ENCODE measurements at places on chromosomes 3 and 15.

GRCh38 chr3:39021465-39022285, 30.1 kb downstream of the SCN11A start:
- no peak for DNase-seq

DNA sequence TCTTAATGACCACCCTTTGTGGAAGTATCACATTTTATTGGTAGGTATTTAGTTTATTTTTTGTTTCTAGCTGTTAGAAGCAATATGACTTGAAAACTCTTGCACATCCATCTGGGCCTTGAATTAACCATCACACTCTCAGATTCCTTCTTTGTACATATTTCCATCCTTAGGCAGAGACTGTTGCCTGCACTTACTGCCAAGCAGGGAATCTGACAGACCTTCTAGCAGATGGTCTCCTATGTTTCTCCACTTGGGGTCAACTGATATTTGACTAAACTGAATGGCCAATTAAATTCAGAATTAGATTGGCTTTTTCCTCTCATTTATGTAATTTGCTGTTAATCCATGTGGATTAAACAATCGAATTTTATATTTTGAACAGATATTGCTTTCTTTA, 324.9 kb upstream of the TGFBR2 start:
- DNase-seq, result no peak

DNA sequence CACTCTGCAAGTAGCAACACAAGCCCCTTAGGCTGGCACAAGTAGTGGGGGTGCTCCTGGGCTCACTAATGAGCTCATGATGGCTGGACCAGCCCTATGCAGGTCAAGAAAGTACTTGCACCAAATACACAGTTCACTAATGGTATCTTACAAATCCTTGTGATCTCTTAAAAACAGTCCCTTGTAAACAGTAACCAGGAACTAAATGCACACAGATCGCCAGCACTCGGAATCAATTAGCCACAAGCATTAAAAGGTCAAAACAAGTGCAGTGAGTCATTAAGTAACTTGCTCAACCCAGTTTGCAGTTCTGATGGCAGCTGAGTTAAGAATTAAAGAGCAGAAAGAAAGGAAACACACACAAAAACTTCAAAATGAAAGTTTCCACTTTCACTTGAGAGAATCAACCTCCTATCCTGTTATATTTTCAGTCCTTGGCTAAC, 43.2 kb downstream of the ARHGEF3 start:
- DNase-seq, result peak; percentile 82

DNA sequence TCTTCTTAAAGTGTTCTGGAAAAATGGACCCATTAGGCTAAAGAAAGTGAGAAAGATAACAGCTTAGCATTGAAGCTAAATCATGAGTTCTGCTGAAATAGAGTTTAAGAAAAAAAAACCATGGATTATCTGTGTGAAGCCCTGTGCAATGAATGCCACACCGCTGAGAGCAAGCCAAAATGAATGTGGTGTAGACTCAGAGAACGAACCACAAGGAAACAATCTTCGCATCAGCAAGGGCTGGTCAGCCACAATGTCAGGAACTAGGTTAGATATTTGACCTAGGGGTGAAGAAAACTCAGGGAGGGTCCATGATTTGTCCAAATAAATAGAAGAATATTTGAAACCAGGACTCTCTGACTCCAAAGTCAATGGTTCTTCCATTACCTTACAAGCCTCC, 91.4 kb upstream of the MEX3B start:
- DNase-seq, result no peak

DNA sequence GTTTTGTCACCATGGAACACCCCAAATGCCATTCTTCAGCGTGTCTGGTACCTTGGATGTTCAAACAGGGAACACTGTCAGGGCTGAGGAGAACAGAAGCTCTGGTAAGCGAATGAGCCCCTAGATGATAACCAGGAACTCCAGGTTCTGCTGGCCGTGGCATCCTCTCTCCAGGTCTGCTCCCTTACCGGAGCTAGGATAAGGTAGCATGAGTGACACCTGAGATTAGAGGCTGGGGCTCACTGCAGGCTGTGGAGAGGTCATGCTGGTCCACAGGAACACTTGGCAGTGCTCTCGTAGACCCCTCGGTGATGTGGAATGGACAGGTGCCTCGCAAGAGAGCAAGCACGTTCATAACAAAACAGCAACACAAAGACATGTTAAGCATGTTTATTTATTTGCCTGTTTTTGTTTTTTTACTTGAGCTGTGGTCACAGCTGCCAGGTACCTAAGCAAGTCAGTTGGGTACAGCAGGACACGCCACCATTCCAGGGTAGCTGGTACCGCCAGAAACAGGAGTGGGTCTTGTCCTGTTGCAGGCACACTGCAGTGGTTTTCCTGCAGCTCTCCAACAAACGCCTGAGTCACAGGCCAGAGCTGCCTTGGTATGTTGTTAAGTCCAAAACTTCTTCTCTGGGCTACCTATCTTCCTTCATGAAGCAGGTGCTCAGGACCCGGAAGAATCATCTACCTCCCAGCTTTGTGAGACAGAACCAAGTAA, 4.6 kb downstream of the RBM15B start:
- DNase-seq, result peak; percentile 19

GRCh38 chr3:64884536-64884935, 196.7 kb upstream of the ADAMTS9 start:
- DNase-seq, result no peak

GRCh38 chr15:62517541-62517940, 352.5 kb upstream of the C2CD4B start:
- no peak for DNase-seq

DNA sequence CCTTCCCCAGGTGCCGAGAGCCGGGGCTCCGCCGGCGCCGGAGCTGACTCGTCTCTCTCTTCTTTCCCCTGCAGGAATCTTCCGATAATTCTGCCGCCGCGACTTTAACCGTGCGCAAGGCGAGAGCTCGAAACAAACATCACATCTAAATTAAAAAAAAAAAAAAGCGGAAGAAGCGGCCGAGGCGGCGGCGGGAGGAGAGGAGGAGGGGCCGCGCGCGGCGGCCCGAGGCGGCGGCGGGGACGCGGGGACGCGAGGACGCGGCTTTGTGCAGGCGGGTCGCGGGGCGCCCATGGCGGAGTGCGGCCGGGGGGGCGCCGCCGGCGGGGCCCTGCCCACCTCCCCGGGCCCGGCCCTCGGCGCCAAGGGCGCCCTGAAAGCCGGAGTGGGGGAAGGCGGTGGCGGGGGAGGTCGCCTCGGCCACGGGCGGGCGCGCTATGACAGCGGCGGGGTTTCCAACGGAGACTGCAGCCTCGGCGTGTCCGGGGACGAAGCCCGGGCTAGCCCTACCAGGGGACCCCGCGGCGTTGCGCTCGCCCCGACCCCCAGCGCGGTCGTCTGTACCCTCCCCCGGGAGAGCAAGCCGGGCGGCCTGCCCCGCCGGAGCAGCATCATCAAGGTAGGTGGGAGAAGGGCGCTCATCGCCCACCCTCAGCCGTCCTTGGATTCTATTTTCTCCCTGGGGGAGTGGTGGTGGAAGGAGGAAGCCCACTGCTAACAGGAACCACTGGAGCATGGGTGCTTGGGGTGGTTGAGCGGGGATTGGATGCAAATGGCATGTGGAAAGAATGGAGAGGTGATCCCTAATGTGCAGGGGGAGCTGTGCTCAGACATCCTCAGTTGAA, at the start of gene PLCL2:
PLCL2 (plus strand) TSS at position 208 of the 845 bp plus-strand sequence; CDS start at position 293, 85 bp downstream.
- DNase-seq, result peak; percentile 72

- no peak for DNase-seq
These were observed 218.8 kb downstream of the MEIS2 start for GRCh38 chr15:36881516-36881915.

DNA sequence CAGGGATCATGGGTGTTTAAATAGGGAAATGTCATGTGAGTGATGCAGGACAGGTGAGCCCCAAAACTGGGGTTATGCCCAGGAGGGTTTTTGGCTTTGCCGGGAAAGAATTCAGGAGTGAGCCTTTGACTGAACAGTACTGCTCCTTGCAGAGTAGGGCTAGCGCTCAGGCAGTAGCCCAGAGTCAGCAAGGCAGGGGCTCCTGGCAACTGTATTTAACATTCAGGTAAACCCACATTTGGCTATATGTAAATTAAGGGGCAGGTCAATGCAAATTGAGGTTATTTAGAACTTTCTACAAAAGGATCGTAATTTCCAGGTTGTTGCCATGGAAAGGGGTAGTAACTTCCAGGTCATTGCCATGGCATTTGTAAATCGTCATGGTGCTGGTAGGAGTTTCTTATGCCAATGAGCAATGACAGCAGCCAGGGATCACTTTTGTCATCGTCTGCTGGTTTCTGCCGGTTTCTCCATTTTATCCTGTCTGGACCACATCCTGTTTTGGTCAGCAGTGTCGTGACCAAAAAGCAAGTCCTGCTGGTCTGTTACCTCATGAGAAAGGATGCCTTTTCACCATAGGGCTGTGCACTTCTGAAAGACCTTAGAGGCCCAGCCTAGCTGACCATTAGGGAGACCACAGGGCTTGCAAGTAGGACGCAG, 24.3 kb downstream of the MTHFS start:
- no peak for DNase-seq

DNA sequence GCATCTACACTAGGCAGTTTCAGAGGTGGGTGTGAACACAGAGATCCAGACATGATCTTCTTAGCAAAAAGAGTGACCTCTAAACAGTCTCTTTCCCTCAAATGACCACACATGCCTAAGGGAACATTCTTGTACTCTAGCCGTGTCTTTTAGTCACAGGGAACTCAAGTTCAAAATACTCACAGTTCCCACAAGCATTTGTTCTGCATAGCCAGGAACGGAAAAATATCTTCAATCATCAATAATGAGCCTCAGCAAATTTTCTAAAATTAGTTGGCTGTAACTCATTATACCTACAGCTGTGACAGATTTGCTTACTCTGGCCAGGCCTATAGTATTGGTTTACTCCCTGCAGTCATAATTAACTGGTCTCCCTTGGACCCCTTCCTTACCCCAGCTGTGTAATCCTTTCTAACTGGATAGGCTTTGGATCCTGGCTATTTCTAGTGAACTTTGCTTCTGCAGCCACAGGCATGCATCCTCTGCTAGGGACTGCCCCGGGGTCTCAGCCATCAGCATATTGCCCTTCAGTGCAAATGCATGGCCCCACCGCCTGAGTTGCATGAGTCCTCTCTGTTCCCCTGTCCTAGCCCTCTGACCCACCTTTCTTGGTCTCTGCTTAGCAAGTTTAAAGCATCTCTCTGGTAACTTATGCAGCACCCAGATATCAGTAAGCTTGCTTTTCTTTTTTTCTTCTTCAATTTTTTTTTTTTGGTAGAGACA, 56.0 kb upstream of the HACD2 start:
- peak; percentile 37 for DNase-seq
